MG63 (cell line): ENCODE measurements at places on chromosomes 7 and 10. TPM values are rescaled to one million over a fixed set of nuclear protein-coding genes. Genes with fewer than 3 reads are reported as not detected.

DNA sequence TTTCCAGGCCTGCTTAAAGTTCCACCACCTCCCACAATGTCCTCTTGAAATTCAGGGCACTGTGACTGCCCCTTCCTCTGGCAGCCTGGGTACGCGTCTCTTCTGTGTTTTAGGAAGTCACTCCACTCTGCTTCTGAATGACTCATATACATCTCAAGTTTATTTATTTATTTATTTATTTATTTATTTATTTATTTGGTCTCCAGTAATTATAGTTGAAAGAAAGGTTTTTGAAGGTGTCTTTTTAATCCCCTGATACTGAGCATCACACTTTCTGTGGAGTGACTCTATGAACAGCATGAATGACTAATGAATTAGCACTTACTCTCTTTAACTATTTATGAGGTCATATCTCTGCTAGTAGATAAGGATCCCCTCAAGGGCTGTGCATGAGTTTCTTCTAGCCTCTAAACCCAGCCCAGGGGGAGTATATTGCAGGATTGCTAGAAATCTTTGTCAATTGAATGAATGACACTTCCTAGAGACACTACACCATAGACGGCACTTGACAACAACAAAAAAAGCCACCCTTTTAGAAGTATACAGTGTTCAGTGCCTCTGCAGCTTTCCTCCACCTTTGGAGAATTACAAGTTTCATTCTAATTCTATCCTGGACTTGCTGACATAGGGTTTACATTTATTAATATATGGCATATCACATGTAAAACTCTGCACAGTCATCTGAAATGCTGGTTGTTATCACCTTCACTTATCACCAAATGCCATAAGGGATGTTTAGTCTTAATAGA is 2.1 kb downstream of the MACC1 start:
- no peak for DNase-seq

GRCh38 chr7:28378574-28379149 is 33.7 kb upstream of the CREB5 start:
- no peak for DNase-seq

DNA sequence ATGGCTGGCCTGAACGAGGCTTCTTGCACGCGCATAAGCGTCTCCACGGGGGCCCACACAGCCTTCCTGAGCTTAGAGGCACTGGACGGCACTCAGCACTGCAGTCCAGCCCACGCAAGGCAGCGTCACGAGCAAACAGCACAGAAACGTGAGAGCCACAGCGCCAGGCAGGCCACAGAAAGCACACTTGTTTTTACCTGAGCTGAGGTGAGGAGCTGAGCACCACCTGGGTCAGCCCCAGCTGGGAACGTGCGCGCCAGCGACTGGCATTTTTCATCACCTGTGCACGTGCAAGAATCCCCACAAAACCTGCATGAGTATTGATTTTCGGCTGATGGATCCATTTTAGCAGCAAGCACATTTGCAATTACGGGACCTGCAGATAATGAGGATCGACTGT is 26.7 kb downstream of the IQCE start:
- no peak for DNase-seq

Gene CPED1
- total RNA-seq: 3.3 and 3.7 TPM in 2 replicates

DNA sequence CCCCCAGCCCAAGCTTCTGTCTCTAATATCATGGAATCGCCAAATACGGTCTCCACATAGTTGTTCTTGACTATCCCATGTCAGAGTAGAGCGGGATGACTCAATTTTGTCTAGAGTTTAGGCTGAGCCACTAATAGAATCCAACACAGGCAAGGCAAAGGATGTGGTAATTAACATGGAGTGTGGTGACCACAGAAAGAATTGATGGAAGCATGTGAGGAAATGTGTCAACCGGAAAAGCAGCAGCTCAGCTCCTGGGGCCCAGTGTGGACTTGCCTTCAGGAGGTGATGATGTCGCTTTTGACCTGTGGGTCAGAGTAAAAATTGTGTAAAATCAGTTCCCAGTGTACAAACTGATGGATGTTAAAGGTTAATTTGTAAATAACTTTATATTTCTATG is 139.3 kb upstream of the KLF6 start:
- DNase-seq: peak; percentile 69

Gene HOXA9
- 25.4 and 29.9 TPM in 2 replicates for total RNA-seq

GRCh38 chr7:79185605-79186004 is 267.9 kb downstream of the MAGI2 start:
- DNase-seq: no peak

GRCh38 chr7:128353610-128354009 is 7.9 kb downstream of the PRRT4 start:
- DNase-seq: no peak

DNA sequence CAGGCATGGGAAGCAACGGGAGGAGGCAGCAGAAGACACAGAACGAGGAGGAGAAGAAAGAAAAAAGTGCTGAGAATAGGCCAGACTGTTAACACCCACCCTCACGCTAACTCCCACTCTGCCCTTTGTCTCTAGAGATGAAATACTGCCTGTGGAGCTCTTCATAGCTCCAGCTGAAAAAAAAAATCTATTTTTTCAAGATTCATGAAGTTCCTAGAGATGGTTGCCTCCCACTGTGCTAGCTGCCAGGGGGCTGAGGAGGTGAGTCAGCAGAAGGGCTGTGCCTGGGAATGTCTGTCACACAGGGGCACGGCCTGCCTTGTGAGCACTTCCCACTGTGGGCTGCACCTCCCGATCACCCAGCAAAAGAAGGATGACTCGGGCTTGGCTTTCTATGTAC is 144.5 kb downstream of the RNF216 start:
- peak; percentile 79 for DNase-seq

- no peak for DNase-seq
These were observed 79.5 kb upstream of the FAM20C start for GRCh38 chr7:112881-113280.

DNA sequence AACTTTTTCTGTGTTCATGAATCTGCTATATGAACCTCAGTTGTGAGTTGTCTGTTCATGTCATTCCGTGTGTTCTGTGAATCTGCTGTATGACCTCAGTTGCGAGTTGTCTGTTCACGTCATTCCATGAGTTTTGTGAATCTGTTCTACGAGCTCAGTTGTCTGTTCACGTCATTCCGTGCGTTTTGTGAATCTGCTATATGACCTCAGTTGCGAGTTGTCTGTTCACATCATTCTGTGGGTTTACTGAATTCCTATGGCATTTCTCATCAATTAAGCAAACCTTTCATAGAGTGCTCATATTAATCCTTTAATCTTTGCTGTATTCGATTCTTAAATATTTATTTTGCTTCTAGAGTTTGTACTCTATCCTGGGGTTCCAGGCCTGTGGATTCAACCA is 150.6 kb downstream of the DIP2C start:
- no peak for DNase-seq

DNA sequence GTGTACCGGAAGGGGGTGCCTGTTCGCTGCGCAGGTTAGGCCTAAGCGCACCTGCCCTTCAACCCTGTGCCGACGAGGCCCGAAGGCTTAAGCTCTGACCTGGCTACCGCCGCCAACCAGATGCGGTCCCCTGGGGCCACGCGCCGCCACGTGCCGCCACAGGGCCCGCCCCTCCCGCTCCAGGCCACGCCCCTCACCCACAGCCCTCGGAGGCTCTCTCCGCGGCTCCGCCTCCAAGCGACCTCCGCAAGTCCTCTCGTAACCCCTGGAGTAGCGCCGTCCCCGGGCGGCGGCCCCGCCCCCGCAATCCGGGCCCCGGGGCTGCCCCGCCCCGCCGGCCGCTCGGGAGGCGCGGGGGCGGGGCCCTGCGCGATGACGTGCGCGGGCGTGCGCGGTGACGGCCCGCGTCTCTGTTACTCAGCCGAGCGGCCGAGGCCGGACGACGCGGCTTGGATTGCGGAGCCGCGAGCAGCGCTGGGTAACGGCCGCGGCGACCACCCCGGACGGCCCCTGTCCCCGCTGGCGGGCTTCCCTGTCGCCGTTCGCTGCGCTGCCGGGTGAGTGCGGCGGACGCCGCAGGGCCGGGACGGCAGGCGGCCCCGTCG is at the start of gene MAPK8:
MAPK8 (plus strand) TSS at position 413 of the 605 bp plus-strand sequence. CDS start 94,984 bp downstream, outside the sequence.
- DNase-seq: peak; percentile 88

DNA sequence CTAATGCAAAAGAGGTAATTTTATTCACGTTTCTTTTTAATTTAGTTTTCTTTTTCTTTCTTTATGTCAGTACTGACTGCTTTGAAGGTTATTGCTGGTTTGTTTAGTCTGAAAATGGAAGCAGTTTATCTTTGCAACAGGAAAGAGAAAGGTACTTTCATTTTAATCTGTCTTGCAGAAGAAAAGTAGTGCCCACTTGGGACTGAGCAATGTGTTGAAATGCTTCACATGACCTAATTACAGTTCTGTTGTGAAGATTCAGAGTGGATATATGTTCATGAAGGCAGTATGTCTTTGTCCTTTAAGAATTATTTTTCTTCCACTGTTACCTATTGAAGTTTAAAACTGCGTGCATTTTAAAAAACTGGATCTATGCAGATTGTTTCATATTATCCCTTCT is 80.1 kb downstream of the ANKIB1 start:
- no peak for DNase-seq

DNA sequence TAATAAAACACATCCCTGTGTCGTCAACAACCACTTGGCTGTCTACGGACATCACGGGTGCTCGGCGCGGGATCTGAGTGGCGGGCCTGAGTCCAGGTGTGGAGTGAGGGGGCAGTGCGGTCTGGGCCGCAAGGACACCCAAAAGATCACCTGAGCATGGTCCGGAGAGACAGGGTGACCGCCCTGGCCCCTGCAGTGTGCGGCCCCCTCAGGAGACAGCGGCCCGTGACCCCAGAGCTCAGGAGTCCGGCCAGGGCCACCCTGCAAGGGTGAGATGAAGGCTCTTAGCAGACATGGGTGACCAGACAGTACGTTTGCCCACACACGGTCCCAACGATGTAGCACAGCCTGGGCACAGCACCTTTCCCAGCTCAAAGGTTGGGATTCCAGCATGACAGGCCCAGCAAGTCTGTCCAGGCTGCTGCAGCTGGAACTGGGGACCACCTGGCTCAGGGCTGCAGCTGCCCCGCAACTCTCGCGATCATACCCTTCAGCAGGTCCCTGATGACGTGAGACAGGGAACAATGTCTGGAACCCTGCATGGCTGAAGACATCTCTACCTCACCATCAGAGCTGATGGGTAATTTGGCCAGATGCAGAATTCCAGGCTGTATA is 237.8 kb downstream of the ELFN1 start:
- no peak for DNase-seq

GRCh38 chr10:3239920-3240894 is 67.6 kb upstream of the PITRM1 start:
- no peak for DNase-seq

DNA sequence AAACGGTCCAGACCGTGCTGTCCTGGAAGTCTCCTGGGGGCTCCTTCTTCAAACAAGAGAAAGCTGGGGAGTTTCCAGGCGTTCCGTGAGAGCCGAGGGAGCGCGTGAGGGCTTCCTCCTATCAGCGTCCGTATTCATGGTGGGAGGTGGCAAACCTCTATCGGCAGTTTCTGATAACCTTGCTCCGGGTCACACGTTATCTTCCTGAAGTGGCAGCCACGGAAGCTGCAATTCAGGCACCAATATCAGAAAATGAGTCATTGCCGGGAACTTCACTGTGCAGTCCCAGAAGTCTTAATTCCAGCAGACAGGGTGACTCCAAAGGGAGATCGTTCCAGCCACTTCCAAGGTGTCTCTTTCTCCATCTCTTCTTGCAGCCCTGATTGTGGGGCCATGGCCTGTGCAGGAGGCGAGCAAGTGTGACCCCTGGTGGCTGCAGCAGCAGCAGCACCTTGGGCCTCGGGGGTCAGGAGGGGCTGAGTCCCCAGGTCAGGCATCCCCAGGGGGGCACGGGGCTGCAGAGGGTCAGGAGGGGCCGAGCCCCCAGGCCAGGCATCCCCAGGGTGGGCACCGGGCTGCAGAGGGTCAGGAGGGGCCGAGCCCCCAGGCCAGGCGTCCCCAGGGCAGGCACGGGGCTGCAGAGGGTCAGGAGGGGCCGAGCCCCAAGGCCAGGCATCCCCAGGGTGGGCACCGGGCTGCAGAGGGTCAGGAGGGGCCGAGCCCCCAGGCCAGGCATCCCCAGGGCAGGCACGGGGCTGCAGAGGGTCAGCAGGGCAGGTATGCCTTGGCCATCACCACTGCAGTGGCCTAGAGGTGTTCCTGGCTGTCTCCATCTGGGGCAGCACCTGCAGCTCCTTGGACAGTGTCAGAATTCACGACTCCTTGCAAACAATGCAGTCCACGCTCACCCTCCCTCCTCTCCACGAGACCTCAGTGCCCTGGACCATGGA is 538.7 kb downstream of the DNAJB6 start:
- DNase-seq: peak; percentile 11

GRCh38 chr7:82234457-82235049 is 209.0 kb downstream of the CACNA2D1 start:
- DNase-seq: no peak

GRCh38 chr10:6850452-6850851 is 270.4 kb upstream of the PRKCQ start:
- DNase-seq: no peak

GRCh38 chr10:3497581-3497980 is 287.4 kb downstream of the KLF6 start:
- no peak for DNase-seq

- DNase-seq: peak; percentile 33
These were observed 1.5 kb downstream of the PDLIM1 start for GRCh38 chr10:95289003-95289920.

- DNase-seq: no peak
These were observed 4.4 kb upstream of the GALNTL5 start for GRCh38 chr7:151951672-151952338.

DNA sequence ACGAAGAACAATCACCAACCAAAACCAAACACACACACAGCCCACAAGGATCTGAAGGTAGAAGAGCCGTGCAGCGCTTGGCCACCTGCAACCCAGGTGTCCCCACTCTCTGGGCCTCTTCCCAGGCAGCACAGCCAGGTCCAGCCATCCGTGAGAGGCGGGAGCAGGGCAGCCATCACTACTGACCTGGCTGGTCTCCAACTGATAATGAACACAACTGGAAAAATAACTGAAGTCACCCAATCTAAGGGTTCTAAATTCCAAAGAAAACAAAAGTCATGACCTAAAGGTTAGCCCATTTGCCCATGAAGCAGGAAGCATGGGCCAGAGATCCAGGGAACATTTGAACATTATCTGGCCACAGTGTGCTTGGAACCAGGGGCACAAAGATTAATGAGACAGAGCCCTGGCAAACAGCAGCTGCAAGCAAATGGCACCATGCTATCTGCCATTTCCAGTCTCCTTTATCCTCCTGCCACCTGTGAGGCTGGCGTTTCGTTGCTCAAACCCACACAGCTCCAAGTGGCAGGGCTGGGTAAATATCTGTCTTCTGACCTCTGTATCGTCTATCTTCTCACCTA is 207.9 kb downstream of the TNS3 start:
- no peak for DNase-seq

GRCh38 chr7:64277630-64278029 is 36.1 kb upstream of the ZNF736 start:
- no peak for DNase-seq

GRCh38 chr10:91162050-91162494 is 58.4 kb upstream of the PCGF5 start:
- peak; percentile 21 for DNase-seq

GRCh38 chr7:152366662-152367061 is 69.1 kb downstream of the KMT2C start:
- no peak for DNase-seq
